GM06990 (cell line): ENCODE measurements at places on chromosomes 3 and 15.

DNA sequence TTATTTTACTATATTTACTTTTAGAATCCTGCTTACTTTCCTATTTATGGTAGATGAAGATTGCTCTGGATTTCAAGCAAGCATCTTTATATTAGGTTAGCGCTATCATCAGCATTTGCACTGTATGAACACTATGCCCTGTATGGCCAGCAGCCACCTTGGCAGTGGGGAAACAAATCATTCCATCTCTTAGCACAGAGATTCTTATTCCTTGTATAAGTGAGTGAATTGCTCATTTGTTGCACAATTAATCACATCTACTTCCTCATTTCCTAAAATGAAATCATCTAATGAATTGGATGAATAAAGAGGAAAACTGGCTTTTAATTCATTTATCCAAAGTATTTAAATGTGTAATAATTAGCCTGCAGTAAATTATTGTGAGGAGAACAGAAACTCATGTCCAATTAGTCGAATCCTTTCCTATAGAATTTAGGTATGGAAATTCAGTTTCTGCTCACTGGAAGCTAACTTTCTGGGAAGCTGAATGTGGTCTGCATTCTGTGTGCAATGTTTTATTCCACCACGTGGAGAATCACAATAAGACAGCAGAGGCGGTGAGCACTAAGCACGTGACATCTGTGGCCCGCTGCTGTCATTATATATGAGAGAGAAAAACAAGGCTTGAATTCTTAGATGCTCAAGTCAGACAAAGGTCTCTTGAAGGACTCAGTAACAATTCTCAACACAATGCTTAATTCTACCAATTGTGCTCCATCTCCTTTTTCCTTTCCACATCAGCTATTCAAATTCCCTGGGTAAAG lies 93.4 kb downstream of the PEX5L start:
- DNase-seq, result no peak

DNA sequence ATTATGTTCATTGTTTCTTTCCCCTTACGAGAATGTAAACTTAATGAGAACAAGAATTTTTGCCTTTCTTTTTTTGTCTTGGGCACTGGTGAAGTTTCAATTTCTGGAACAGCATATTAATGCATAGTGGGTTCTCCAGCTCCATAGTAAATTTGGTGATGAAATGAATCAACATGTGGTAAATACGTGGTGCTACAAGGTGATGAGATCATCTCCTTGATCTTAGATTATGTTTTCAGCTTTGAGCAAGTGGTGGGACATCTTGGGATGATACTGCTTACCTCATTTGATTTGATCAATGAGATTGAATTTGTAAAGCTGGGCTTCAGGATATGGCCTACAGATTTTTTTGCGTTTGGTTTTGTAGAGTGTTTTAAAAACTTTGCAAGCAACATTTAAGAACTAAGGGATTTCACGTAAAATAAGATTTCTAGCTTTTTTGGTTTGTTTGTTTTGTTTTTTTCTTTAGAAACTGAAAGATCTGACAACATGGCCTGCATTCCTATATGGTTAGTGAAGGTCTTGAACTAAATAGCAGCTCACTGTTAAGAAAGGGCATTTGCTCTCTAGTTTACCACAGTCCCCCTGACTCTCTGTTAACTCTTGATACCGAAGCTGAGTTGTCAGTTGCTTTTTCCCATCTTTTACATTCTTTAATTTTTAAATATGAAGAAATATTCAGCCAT lies 45.6 kb downstream of the FNDC3B start:
- DNase-seq, result no peak

DNA sequence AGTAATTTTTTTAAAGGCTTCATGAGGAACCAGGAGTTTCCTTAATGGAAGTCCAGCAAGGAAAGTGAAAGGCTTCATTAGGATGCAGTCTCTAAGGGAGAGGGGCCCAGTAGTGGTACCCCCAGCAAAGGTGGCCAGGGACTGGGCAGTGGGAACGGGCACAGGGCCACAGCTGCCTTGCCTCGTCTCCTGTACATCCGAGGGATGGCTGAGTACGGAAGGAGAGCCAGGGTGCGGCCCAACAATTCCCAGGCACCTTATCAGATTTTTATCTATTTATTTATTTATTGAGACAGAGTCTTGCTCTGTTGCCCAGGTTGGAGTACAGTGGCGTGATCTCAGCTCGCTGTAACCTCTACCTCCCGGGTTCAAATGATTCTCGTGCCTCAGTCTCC lies 14.5 kb downstream of the SEMA3G start:
- DNase-seq, result no peak

GRCh38 chr15:83695246-83695645 lies 41.3 kb downstream of the ADAMTSL3 start:
- no peak for DNase-seq

- DNase-seq, result no peak
Measured at GRCh38 chr3:42705058-42705767, 2.6 kb upstream of the HHATL start.

DNA sequence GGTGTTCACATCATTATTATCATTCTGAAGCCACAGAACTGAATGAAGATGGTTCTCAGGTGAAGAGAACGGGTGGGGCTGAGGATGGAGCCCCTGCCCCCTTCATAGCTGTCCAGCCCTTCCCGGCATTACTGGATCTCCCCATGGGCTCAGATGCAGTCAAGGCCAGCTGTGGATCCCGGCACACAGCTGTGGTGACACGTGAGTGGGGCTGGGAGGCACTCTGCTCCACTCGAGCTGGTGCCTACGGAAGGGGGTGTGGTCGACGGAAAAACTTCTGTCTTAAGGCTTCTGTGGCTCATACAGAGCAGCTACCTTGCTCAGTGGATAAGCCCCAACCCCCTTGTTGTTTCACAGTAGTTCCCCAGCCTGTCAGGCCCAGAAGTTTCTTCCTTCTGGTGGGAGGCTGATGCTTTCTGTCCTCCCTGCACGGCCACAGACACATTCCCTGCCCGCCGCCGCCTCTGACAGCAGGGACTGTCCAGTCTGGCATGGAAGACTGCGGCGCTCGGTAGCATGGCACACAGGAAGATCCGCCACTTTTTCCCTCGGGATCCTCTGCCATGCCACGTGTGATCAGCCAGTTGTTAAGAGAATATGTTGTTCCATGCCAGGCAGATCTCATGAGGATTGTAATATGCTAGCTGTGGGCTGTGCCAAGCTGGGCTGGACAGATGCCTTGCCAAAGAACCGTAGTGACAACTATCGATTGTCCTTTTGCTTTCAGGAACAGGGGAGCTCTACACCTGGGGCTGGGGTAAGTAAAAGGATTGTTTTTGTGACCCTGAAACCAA lies 5.8 kb downstream of the RCCD1 start:
- no peak for DNase-seq

DNA sequence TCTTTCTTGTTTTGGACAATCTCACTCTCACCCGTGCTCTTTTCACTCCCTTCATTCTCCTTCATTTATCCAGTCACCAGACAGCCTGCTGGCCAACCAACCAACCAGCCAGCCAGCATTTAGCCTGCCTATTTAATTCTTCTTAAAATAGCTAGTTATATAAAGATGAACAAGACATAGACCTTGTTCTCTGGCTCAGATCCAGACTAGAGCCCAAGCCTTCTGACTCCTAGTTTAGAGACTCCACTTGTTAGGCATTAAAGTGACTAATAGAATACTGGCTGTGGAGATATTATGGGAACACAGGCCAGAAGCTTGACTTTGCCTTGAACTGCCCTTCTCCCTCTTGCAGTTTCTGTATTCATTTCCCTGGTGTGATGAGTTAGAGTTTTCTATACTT lies 215.3 kb upstream of the THRB start:
- DNase-seq, result no peak

DNA sequence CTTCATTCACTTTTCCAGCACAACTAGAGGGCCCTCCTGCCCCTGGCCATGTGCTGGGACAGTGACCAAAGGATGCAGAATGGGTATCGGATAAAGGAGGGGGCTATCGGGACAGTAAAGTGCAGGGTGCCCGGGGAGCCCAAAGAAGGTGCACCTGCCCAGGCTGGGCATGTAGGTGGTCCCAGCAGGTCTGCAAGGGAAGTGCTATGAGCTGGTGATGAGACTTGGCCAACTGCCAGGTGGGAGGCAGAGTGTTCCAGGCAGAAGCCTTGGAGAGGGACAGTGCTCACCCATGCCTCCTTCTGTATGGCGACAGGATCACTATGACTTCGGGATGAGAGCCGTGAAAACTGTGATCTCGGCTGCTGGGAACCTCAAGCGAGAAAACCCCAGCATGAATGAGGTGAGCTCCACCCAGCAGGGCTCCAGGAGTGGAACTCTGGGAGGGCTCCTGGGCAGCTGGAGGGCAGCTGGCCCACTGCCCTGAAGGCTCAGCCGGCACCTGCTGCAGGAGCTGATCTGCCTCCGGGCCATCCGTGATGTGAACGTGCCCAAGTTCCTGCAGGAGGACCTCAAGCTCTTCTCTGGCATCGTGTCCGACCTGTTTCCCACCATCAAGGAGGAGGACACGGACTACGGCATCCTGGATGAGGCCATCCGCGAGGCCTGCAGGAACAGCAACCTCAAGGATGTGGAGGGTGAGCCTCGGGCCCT lies 48.4 kb downstream of the DNAH1 start:
- DNase-seq, result no peak

GRCh38 chr3:65665915-65666314 lies 372.8 kb downstream of the MAGI1 start:
- DNase-seq, result no peak

- DNase-seq, result no peak
Measured at GRCh38 chr15:75091814-75092213, 68.4 kb downstream of the PPCDC start.

DNA sequence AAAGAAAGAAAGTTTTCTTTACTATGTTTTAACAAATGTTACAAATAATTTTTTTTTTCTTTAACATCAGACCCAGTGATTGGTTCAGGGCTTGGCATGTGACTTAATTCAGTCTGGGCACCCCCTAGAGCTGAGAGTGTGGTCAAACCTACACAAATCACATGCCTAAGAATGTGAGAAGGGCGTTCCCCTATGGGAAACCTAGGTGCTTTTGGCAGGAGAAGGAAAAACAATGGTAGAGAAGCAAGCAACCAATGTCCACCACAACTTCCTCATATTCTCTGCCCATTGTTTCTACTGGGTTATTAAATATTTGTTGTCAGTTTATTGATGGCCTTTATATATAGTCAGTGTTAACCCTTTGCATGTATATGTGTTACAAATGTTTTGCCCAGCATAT lies 21.4 kb upstream of the PIAS1 start:
- DNase-seq, result peak; percentile 39

DNA sequence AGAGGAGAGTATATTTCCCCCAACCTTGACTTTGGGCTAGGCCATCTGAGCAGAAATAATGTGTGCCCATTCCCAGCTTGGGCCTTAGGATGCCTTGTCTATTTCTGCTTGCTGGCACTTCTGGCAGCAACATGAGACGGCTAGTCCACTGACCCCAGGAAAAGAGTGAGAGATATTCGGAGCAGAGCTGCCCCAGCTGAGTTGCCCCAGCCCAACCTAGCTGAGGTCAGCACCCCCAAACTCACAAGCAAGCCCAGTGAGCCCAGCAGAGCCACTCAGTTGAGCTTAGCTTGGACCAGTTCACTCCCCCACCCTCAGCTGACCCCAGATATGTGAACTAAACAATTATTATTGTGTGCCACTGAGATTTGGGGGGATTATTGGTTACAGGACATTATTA lies 20.2 kb downstream of the ITGA11 start:
- no peak for DNase-seq

DNA sequence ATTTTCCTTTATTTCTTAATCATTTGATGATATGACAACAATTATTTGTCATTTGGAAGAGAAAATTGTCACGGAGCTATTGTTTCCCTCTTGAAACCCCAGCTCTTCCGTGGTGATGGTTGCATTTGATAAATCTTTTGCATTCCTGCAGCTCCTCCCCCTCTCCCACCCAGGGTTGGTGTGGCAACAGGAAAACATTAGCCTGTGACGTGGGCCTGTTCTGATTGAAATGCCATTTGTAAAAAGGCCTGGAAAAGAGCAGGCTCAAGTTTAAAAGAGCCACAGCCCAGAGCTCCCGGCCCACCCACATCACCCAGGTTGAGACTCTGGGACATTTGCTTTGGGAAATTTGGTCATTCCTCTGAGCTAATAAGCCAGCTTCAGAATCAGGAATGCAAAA lies 282.5 kb downstream of the RPLP1 start:
- DNase-seq, result no peak

GRCh38 chr3:130048726-130049125 lies 32.9 kb upstream of the ALG1L2 start:
- no peak for DNase-seq

GRCh38 chr3:105614288-105615030 lies 247.8 kb downstream of the ALCAM start:
- DNase-seq, result no peak

- DNase-seq, result no peak
Measured at GRCh38 chr3:100099621-100100020, 14.7 kb downstream of the FILIP1L start.

DNA sequence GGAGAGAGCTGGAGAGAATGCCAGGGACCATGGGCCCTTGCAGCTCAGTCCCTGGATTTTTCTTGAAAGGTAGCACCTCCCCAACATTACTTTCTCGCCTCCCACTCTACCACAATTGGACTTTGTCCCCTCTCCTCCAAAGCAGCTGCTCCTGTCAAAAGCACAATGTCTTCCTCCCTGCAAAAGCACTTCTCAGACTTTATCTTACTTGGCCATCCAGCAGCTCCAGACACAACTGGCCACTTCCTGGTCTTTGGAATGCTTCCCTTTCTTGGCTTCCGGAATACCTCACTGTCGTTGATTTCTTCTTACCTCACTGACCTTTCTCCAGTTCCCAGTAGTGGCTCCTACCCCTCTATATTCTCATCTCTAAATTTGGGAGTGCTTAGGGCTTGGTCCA lies 134.6 kb upstream of the PROK2 start:
- DNase-seq, result no peak

DNA sequence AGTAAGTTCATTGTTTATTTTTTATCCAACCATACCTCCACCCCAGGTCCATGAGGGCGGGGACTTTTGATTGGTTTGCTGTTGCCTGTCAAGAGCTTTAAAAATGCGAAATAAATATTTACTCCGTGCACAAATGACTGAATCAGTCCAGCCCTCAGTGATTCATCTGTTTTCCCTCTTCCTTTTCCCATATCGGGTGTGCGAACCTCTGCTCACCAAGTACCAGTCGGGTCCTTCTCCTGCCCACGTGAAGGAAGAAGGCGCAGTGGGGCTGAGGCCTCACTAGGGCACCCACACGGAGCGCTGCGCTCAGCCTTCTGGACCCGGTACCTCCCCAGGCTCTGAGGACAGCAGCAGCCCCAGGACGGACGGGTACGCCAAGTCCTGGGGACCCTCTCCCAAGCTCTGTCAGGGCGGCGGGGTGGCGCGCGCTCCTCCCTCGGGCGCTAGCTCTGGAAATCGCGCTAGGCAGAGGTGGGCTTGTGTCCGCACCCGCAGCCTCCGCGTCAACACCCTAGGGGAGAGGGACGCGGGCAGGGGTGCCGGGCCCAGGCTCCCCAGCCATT lies 70.5 kb upstream of the EPHB3 start:
- DNase-seq, result no peak

- no peak for DNase-seq
Measured at GRCh38 chr15:82843566-82843965, 34.1 kb downstream of the WHAMM start.
